ENCODE measurements at places on chromosomes 6 and 20.
A peak's percentile ranks its signal among the peaks of the same experiment; 100 is the strongest.

GRCh38 chr6:101728956-101729355 lies 335.4 kb downstream of the GRIK2 start:
- DNase-seq: no peak

DNA sequence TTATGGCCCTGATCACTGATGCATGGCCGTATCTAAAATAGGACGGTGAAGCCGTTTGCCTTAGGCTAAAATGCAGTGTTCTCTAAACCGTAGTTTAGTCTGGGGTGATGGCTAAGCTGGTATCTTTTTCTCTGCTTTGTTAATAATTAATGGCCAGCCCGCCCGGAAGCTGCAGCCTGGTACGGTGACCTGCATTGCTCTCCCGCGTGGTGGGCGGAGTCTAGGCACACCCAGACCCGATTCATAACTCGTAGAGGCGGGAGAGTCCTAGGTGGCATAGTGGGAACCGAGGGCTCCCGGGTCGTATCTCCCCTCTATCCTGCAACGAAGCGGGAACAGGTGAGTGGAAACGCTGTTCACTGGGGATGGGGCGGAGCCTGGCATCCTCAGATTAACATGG lies 5.5 kb downstream of the CDH4 start:
- no peak for DNase-seq

- DNase-seq: no peak
These were observed 23.5 kb downstream of the BPIFA2 start for GRCh38 chr20:33191484-33191883.

- no peak for DNase-seq
These were observed 15.3 kb upstream of the SULF2 start for GRCh38 chr20:47800623-47801022.

GRCh38 chr6:35804996-35805736 lies at the start of gene LHFPL5:
Gene LHFPL5 (plus strand): TSS chr6:35805352. CDS start chr6:35805671, 319 bp downstream.
- peak; percentile 23 for DNase-seq

DNA sequence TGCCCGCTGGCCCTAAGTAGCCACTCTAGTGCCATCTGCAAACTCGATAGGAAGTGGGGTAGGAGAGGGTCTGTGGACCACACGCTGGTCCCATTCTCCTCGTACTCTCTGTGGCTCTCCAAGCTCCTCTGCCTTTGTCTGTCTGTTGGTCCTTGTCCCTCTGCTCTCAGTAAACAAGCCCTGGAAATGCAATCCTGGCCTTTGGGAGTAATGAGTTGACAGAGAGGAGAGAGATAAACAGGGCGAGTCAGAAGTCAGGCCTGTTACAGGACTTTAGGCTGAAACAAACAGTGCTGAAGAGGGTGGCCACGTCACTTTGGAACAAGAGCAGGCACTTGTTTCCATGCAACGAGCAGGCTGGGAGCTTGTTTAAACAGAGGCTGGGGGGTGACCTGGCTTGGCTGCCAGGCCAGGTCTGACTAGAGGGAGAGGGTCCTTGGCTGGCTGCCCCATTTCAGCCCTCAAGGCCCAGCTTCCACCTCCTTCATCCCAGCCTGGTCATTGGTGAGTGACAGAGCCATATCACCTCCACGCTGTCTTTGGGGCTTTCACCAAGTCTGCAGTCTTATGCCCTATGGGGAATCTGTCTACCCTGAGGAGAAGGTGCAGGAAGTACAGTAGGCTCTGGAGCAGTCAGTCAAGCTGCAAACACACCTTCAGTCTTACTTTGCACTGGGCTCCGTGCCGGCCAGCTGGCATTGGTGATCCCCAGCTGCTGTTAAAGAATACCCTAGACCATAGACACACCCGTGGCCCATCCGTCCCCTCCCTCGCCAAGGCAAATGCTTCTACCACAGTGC lies 22.6 kb downstream of the FOXP4 start:
- DNase-seq: no peak

DNA sequence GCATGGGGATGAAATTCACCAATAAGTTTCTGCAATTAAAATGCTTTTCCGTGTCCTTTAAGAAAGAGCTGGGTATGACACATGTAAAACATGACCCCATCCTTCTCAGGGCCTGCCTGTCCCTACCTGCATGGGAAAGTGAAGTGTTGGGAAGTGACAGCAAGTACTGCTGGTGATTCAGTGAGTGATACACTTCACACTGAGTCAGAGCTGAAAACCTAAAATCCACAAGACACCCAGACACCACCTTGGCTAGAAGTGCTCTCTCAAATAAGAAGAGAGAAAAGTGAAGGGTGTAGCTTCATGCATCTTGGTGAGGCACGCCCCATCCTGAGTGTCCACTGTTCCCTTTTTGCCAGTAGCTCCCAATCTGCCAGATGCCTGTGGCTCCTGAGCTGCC lies 3.3 kb downstream of the RAB22A start:
- no peak for DNase-seq

DNA sequence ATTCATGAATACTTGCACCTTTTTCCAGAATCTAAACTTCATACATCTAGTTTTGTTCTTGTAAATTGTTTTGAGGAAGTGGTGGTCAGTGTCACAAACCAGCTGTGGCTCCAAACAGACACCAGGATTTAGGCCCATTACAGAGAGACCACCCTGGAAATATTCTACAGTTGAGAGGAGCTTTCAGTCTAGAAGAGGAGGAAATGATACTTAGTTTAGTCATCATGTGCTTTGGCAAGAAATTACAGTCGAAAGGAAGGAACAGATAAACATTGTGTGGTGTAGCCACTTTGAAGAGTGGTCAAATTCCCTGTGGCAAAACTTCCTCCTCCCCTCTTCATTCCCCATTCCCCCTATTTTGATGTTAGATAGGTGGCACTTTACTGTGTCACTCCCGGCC lies 15.7 kb downstream of the DCBLD1 start:
- DNase-seq: no peak

GRCh38 chr6:45036103-45036502 lies 292.0 kb upstream of the RUNX2 start:
- DNase-seq: no peak
